ENCODE measurements at places on chromosomes 12 and 14. TPM values are rescaled to one million over a fixed set of nuclear protein-coding genes. Genes with fewer than 3 reads are reported as not detected.
A peak's percentile ranks its signal among the peaks of the same experiment; 100 is the strongest.

DNA sequence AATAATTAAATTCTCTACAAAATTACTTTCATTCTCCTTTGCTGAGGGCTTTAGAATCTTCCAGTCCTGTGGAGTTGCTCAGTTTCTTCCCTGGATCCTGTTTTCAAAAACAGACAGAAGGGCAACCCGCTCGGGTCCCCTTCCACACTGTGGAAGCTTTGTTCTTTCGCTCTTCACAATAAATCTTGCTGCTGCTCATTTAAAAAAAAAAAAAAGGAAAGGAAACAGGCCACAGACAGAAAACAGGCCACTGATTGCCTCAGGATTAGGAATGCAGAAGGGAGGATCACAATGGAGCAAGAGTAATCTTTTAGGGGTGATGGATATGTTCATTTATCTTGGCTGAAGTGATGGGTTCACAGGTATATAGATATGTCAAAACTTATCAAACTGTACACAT lies 29.5 kb upstream of the HIGD1C start:
- DNase-seq, result no peak

DNA sequence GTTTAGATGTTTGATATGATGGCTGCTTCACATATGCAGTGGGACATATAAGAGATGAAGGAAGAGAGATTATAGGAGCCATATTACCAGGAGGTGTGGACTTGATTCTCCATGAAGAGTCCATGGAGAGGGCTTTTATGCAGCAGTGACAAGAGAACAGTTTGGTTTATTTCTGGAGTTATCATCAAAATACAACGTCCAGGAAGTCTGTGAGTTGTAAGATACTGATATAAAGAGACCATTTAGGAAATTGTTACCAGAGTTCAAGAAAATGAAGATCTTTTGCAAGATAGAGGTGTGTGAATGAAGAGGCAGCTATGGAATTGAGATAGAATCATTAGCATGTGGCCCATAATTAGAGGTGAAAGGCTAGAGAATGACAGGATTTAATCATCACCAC lies 431.7 kb downstream of the NPAS3 start:
- DNase-seq, result no peak

DNA sequence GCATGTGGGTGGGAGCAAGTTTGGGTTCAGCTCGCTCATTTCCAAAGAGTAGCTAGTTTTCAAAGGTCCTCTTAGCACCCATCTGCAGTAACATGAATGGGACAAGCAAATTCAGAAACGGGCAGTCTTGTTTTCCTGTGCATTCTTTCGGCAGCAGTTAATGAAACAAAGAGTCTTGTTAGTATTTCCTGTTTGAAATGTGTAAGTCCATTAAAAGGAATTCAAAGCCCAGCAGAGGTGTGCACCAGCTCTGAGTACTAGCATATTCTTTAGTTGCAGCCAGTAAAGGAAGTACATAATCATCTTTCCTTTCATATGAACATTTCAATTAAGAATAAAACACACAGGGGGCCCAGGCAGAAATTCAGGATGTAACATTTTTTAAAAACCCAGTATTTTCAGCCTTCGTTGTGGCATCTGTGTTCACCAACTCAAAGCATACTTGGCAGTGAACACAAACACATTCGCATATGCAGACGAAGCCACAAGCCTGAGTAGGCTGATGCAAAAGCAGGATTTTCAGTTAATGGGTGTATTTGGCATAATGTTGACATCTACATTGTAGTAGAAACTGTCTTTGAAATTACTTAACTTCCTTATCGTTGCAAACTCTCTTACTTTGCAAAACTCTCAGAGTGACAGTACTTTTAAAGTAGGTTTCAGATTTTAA lies 570.0 kb upstream of the FLRT2 start:
- DNase-seq, result no peak

DNA sequence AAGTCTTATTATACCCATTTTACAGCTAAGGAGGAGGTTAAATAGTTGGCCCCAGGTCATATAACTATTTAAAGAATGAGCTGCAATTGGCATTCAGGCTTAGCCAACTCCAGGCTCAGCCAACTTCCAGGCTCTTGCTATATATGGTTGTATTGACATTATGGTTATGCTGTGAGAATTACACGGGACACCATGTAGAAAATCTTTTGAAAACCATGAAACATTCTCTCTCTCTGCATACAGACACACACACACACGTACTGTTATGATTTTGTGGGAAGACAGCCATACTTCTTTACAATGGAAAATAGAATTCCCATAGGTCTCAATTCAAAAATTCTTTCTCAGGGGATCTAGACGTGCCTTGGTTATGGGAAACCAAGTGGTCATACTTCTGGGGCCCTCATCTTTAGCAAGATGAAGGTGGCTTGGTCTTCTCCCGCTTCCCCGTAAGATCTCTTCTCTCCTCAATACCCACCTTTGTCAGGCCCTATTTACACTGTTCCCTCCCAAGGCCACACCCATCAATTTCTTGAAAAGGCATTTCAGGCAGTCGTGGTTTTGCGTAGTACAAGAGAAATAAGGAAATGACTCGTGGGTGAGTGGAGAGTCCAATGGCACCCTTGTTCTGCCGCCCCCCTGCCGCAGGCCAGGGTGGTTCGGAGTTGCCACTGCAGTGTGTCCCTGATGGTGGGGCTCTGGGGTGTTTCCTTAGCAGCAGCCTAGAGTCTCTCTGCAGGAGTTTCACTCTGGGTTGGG lies 10.0 kb upstream of the GPRC5A start:
- DNase-seq, result no peak

CSAD gene
- 0.70 TPM for polyA plus RNA-seq

GRCh38 chr12:91053951-91054715 lies 3.7 kb downstream of the KERA start:
- no peak for DNase-seq

GRCh38 chr14:52348279-52348678 lies 34.2 kb downstream of the PTGER2 start:
- DNase-seq, result no peak

- DNase-seq, result peak; percentile 98
These were observed at the start of gene ATP5MC2 for GRCh38 chr12:53675701-53676607. Gene ATP5MC2 (minus strand): TSS chr12:53676083. CDS start chr12:53672614, 3,469 bp downstream.

GRCh38 chr12:113403435-113404415 lies at the start of gene SDS:
Gene SDS (minus strand): TSS chr12:113403887. CDS start chr12:113399708, 4,179 bp downstream.
- no peak for DNase-seq

DNA sequence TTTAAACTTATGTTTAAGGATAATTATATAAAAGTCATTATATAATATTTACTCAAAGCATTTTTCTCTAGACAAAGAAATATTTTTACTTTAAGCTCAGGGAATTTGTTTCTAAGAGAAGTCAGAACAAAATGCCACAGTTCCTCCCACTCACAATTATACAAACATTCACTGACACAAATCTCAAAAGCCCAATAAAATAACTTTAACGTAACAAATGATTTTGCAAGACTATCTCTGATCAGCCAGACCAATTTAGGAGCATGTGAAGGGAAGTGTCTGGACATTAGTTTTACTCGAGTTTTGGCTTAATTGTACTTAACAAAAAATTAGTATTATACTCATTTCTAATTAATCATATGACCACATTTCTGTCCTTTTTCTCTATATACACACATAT lies 41.2 kb downstream of the COCH start:
- DNase-seq, result no peak

MYH6 gene
- polyA plus RNA-seq, result not detected

KCNK10 gene
- not detected for polyA plus RNA-seq

GRCh38 chr14:65336191-65336591 lies 76.3 kb upstream of the FUT8 start:
- DNase-seq, result no peak

NEUROD4 gene
- not detected for polyA plus RNA-seq

NOVA1 gene
- not detected for polyA plus RNA-seq

GRCh38 chr12:62657363-62657632 lies 190.7 kb downstream of the MON2 start:
- no peak for DNase-seq

GRCh38 chr14:100399052-100399849 lies 76.1 kb downstream of the SLC25A47 start:
- no peak for DNase-seq

DNA sequence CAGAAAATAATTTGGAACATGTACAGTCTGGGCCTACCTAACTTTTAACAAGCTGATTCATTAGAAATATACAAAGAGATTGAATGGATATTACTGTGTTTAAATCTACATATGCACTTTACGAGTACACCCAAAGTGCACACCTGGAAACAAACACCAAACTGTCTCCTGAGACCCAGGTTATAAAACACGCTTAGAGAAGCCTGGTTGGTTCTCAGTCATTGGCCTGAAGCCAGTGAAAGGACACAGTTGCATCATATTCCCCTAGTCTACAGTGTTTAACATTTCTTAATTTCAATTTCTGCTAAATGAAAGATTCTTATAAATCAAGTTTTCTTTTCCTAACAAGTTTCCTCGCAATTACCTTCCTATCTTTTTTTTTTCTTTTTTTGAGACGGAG lies 209.5 kb downstream of the FBXL14 start:
- no peak for DNase-seq

DNA sequence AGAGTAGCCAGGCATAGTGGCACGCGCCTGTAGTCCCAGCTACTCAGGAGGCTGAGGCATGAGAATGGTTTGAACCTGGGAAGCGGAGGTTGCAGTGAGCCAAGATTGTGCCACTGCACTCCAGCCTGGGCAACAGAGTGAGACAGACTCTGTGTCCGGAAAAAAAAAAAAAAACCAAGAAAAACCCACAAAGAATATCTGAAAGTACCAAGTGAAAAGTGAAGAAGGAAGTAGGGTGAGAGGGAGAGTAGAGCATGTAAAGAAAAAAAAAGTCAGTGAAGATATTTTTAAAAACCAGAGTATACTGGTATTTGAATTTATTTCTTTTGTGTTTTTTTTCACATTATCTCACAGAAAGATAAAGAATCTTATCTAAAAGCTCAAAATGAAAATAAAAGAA lies 43.3 kb upstream of the ISM2 start:
- no peak for DNase-seq

ALG10B gene
- 1.0 TPM for polyA plus RNA-seq

- no peak for DNase-seq
These were observed 4.3 kb upstream of the MMP19 start for GRCh38 chr12:55847033-55847432.

ACOT6 gene
- polyA plus RNA-seq, result not detected

BMAL2 gene
- polyA plus RNA-seq, result 0.10 TPM

DNA sequence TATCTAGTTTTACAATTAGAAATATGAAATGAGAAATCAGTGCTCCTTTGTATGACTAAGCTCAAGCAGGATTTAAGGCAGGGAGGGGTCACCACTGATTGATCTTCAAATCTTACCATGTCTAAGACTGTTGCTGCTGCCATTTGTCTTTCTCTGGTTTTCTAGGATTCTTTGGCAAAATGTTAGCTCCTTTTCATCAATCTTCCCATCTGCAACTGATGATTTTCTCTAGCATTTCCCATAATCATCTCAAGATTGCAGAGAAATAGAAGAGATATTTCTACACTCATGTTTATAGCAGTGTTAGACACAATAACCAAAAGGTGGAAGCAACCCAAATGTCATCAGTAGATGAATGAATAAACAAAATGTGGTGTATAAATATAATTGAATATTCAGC lies 175.0 kb downstream of the RAD51B start:
- DNase-seq, result no peak

LRRK2 gene
- not detected for polyA plus RNA-seq

DNA sequence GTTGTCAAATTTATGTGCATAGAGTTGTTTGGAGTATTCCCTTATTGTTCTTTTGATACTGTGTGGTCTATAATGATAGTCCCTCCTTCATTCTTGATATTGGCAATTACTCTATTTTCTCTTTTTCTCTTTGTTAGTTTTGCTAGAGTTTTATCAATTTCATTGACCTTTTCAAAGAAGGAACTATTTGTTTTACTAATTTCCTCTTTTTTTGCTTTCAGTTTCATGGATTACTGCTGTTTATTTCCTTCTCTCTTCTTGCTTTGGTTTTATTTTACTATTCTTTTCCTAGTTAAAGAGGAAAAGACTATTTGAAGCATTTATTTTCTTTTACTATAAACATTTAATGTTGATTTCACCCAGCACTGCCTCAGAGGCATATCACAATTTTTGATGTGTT lies 250.9 kb upstream of the PELI2 start:
- no peak for DNase-seq

- no peak for DNase-seq
These were observed 59.9 kb downstream of the DICER1 start for GRCh38 chr14:95097385-95097784.

PAX9 gene
- not detected for polyA plus RNA-seq

RFLNA gene
- not detected for polyA plus RNA-seq

- no peak for DNase-seq
These were observed 30.1 kb downstream of the PRKCH start for GRCh38 chr14:61351477-61351876.

DNA sequence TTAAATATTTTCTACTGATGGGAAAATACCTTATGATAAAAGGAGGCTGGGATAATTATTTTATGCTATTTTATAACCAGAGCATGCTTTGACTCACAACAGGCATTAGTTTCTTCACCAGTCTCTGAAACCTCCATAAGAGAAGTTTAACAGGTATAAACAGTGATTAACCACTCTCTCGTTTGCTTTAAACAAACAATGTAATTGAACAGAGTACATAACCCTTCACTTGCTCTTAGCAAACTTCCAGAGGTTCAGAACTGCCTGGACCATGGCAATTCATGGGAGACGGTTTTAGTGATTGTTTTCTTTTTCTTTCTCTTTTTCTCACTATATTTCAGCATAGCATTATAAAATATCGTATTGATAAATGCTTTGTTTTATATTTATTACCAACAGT lies 35.3 kb downstream of the CFAP251 start:
- DNase-seq, result no peak

GRCh38 chr14:103133210-103134140 lies 10.2 kb downstream of the TNFAIP2 start:
- no peak for DNase-seq

CARMIL3 gene
- 0.14 TPM for polyA plus RNA-seq

RNASE7 gene
- polyA plus RNA-seq, result not detected

MYO1H gene
- not detected for polyA plus RNA-seq

DNA sequence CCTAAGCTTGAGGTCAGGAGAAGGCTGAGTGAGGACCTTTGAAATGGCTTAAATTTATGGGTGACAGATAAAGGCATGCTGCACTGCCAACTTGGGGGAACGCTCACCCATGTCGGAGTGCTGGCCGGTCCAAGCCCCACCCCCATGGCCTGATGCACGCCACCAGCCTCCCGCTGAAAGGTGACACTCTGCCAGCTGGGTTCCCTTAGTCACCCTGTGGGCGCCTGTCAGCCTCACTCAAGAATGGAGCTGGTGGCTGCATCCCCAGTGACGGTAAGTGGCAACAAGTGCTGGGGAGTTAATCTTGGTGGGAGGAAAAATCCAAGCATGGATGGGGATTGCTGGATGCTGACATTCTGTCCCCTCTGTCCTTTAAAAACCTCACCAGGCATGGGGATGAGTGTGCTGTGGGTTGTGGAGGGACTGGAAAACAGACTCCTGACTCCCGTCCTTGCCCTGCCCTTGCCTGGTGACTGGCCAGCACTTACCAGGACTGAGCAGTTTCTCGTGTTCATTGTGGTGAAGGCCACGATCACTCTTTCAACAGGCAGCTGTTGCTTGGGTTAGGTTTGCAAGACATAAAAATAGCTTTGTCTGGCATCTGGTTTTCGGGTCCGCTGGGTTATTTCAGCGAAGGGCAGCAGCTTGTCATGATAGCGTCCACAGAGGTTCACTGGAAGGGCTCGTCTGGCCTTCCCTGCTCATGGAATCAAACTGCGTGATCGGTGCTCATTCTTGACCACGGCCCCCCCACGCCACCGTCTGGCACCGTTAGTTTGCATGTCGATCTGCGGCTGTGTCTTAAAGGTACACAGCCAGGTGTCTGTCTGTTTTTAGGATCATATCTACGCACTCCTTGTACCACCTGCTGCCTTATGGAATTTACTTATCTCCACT lies 15.0 kb downstream of the ACACB start:
- DNase-seq, result no peak
